ENCODE measurements at places on chromosomes 4 and X.

GRCh38 chr4:81522711-81523110 lies 51.0 kb upstream of the RASGEF1B start:
- no peak for DNase-seq

- no peak for DNase-seq
Observed at GRCh38 chrX:136157187-136157586, 9.9 kb downstream of the FHL1 start.

- DNase-seq: peak; percentile 86
Observed at GRCh38 chr4:53706422-53707032, 115.2 kb upstream of the LNX1 start.

- DNase-seq: peak; percentile 51
Observed at GRCh38 chr4:99811850-99812249, 4.8 kb upstream of the DAPP1 start.

- DNase-seq: no peak
Observed at GRCh38 chr4:173763389-173763788, 233.4 kb upstream of the HAND2 start.

- DNase-seq: peak; percentile 73
Observed at GRCh38 chr4:137545461-137545861, 13.2 kb upstream of the PCDH18 start.

DNA sequence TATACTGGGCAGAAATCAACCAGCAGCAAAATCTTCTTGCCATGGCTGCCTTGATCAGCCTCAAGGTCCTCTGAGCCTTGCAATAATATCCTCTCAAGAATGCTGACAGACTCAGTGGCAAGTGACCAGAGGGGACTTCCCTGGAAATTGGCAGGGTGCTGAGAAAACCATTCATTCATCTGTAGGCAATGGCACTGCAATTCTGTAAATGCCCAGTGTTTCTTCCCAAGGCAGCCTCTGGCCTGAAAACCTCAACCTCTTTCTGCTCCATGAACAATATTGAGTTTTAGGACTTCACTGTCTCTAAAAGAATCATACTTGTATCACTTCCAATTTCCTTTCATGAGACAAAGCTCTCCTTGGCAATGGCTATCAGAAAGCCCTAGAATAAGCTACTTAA lies 754.3 kb upstream of the TENM3 start:
- no peak for DNase-seq

DNA sequence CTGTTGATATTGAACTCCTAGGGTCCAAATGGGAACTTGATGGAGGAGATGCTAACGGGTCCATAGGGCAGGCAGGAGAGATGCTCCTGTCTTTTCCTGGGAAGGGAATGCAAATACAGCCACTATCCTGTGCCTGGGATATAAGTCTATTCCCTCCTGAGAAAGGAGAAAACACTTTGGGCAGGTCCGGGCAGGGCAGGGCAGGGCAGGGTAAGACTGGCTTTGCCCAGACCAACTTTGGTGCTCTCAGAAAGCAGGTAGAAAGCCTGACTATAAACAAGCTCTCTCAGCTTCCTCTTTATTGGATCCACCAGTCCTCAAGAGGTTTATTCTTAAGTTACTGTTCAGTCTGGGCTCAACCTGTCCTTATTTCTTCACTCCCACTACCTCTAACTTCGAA lies 232.3 kb downstream of the PTTG2 start:
- DNase-seq: no peak

GRCh38 chrX:7815166-7815805 lies 27.7 kb upstream of the VCX start:
- DNase-seq: no peak

DNA sequence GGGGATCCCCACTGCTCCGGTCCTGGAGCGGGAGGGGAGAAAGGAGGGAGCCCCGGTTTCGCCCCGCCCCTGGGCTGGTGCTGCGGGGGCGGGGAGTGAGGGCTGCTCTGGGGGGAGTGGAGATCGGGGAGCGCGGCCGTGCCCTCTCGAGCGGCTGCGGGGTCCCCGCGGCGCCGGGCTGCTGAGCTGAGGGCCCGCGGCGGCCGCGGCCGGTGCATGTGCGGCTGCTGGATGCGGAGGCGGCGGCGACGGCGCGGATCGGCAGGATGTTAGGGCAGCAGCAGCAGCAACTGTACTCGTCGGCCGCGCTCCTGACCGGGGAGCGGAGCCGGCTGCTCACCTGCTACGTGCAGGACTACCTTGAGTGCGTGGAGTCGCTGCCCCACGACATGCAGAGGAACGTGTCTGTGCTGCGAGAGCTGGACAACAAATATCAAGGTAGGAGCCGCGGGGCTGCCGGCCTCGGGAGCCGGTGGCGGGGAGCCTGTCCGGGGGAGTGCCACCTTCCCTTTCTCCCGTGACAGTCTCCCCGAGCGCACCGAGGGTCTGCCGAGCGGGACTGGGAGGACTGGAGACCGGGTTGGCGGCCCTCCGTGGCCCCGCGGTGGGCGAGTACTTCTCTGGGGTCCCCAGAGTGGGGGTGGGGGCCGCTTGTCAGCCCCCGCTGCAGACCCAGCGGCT lies at the start of gene ING2:
Gene ING2, plus strand, starts transcription at position 129 of the 681 bp plus-strand sequence. Its CDS starts 138 bp downstream, at position 267.
- DNase-seq: no peak

DNA sequence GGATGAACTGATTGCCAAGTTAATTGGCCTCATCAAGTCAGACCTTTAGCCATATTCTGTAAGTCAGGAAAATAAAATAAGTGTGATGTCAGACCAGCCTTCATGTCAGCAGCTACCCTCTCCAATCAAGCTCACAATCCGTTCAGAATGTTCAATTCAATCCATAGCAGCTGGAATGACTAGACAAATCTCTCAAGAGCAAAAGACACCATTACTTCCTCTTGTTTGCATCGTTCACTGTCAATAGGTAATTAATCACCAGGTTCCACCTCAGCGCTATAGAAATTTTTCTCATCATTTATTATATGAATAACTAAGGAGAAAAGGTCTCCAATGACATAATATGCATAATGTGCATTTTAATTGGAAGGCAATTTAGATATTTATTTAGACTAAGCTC lies 321.0 kb upstream of the GRIA3 start:
- DNase-seq: no peak

- DNase-seq: no peak
Observed at GRCh38 chr4:26953770-26954423, 93.3 kb downstream of the STIM2 start.

DNA sequence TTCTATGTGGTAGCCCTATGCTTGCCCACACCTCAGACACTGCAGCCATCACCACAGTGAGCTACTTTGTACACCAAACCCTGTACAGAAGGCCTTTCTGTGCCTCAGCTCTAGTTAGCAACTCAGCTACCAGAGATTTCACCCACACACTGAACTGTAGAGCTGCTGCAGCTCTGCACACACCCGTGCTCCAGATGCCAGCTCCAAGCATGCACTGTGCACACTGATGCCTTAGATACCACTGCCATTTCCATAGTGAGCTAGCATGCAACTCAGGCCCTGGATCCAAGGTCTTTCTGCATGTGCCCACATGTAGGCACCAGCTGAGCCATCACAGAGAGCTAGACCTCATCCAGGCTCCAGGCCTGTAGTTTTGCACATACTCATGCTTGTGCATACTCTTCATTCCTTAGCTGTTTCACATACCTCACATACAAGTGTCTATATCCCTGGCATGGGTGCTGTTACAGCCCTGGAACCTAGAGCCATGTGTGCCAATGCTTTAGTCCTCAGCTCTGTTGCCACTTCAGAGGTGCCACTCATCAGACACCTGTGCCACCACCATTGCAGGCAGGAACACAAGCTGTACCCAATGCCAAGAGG lies 423.5 kb upstream of the NDST3 start:
- no peak for DNase-seq

- no peak for DNase-seq
Observed at GRCh38 chrX:113514906-113515305, 674.3 kb upstream of the AMOT start.

DNA sequence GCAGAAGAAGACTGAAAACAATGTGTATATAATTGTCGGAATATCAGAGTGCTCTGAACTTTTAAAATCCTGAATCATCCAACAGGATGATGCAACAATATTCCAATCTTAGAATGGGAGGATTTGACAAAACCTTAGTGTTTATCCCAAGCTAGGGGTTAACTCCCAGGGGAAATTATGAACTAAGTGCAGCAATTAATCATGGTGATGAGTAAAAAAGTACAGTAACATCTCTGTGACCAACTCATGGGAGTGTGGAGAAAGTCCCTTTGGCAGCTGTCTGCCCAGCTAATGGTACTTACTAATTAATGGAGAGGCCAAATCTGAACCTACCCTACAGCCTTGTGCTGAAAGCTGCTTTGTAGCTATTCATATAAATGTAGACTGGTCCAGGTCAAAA lies 257.6 kb upstream of the DDX53 start:
- DNase-seq: peak; percentile 53

DNA sequence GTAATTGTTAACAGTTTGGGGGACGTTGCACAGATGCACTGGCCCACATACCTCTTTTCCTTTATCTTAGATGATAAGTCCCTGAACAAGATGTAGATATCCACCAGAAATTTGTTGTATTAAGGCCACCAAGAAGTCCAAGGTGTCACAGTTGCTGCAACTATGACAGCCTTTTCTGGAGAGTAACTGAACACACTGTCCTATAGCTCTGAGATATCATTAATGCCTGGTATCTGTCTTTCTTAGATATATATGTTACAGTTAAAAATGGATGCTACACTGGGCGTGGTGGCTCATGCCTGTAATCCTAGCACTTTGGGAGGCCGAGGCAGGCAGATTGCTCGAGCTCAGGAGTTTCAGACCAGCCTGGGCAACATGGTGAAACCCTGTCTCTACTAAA lies 77.8 kb upstream of the PRDX4 start:
- no peak for DNase-seq

DNA sequence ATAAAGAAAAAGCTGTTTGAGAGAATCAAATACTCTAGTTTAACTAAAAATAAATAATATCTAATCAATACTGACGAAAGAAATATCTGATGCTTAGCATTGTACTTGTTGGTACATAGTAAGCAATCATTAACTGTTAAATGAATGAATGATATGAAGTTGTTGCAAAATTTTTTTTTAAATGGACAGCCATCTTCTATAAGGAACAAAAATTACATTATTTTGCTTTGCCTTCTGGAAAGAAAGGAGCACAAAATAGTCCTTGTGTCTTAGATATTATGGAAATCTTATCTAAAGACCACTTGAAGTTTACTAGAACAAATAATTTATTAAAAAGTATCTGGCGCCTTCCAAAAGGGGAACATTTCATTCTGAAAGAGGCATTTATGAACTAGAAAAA lies 4.5 kb downstream of the NFKB1 start:
- no peak for DNase-seq

DNA sequence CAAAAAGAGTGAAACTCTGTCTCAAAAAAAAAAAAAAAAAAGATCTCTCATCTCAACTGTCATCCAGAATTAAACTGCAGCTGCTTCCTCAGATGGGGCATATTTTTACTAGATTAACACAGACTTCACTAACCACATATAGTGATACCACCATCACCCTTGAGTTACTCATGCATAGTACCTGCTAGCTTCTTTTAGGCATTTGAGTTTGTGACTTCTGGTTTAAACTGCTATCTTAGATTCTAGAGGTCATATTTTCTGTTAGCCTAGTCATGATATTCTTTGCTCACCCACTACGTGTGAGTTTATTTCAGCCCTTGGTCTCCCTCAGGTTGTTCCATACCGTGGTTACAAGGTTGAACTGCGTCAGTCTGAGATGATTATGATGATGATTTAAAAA lies 154.9 kb upstream of the BMP3 start:
- no peak for DNase-seq

GRCh38 chrX:81237516-81237915 lies 35.6 kb downstream of the SH3BGRL start:
- DNase-seq: no peak

DNA sequence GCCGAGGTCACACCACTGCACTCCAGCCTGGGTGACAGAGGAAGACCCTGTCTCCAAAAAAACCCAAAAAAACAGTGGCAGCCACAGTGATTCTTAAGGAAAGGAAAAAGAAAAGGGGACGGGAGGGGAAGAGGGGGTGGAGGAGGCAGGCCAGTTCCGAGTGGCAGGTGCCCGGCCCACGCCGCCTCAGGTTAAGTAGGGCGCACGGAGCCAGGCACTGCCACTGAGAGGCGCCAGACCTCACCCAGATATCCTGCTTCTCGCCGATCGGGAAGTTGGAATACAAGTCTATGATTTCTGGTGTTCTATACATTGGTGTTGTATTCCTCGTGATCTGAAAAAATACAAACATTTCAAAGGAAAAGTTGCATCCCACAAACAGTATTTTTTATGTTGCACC lies 35.9 kb downstream of the GAK start:
- no peak for DNase-seq

DNA sequence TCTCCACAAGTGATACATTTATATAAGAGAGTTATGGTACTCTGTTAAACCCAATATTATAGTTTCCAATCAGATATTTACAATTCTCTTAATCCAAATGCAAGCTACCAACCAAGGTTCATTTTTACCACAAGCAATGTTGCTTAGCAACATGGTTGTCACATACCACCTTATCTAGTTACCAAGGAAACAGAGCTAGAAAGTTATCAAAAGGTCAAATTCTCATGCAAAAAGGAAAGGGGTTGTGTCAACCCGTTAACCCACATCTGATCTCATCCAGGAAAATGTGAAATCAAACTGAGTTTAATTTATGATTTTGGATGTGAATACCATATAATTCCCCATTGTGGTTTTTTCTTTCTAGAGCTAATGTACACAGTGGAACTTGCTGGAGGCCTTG lies 274.1 kb upstream of the MAGEB2 start:
- peak; percentile 47 for DNase-seq

DNA sequence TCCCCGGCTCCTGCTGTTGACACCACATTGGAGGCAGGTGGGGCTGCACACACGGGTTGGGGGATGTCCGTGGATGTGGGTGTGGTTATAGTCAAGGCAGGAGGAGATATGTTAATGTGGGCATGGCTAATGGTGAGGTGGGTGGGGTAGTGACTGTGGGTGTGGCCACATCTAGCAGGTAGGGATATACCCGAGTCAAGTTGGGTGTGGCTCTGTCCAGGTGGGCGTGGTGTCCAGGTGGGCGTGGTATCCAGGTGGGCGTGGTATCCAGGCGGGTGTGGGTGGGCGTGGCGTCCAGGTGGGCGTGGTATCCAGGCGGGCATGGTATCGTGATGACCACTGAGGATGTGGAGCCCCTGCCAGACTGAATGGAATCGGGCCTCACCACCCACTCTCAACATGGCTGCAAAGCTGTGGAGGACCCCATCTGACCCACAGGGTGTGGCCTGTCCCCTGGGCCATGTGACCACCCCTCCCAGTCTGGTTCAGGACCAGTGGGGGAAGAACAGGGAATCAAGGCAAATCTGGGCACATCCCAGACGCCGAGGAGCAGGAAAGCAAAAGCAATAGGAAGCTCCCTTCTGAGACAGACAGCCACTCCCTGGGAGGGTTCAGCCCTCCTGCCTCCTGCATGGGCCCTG lies 21.0 kb downstream of the MAN2B2 start:
- DNase-seq: no peak

- DNase-seq: no peak
Observed at GRCh38 chr4:88335092-88335665, 43.5 kb upstream of the HERC6 start.

- no peak for DNase-seq
Observed at GRCh38 chrX:148161701-148162100, 180.6 kb downstream of the FMR1NB start.

GRCh38 chr4:150960818-150961217 lies 54.3 kb downstream of the LRBA start:
- peak; percentile 41 for DNase-seq

GRCh38 chr4:53366301-53366716 lies 448 bp upstream of the SCFD2 start:
- DNase-seq: no peak

GRCh38 chr4:149952716-149953115 lies 125.5 kb upstream of the DCLK2 start:
- DNase-seq: no peak
